Transverse colon (tissue), 4 donors: ENCODE measurements at places on chromosomes 1 and 21.
A peak's percentile ranks its signal among the peaks of the same experiment; 100 is the strongest.

DNA sequence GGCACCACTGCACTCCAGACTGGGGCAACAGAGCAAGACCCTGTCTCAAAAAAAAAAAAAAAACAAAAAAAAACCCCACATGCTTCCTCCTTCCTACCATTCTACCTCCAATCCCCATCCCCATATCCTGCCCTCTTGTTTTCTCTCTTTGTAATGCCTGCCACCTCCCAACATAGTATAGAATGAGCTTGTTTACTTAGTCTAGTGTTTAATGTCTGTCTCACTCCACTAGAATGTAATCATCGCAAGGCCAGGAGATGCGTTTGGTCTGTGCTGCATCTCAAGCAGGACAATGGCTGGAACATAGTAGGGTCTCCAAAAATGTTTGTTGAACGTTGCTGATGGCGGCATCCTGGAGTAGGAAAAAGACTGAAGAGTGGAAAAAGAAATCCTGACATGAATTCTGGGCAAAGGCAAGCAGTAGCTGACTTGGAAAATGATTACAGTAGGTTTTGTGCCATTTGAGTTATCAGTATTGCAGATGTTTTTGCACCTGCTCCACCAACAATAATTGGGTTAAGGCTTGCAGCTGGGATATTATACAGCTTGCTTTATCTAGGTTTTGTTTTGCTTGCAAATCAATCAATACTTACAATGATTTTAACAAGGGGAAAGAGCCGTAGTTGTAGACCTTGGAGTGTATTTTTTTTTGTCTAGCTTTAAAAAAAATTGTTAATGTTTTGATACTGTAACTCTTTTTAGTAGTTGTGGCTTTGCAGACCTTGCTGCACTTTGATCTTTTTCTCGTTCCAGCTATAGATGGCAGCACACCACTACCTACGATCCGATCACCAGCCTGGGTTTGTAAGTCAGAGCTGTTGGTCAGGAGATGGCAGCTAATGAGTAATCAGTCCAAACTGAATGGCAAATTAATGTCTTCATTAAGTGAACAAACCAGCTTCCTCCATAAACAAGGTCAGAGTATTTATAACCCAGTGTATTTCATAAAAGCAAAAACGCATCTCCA is 62.4 kb downstream of the BACH1 start:
- H3K4me1 ChIP-seq, result no peaks in the 10 kb centered on the region
- DNase-seq, result no peak
- H3K27me3 ChIP-seq, result no peaks in the 10 kb centered on the region
- H3K36me3 ChIP-seq, result no peaks in the 10 kb centered on the region

DNA sequence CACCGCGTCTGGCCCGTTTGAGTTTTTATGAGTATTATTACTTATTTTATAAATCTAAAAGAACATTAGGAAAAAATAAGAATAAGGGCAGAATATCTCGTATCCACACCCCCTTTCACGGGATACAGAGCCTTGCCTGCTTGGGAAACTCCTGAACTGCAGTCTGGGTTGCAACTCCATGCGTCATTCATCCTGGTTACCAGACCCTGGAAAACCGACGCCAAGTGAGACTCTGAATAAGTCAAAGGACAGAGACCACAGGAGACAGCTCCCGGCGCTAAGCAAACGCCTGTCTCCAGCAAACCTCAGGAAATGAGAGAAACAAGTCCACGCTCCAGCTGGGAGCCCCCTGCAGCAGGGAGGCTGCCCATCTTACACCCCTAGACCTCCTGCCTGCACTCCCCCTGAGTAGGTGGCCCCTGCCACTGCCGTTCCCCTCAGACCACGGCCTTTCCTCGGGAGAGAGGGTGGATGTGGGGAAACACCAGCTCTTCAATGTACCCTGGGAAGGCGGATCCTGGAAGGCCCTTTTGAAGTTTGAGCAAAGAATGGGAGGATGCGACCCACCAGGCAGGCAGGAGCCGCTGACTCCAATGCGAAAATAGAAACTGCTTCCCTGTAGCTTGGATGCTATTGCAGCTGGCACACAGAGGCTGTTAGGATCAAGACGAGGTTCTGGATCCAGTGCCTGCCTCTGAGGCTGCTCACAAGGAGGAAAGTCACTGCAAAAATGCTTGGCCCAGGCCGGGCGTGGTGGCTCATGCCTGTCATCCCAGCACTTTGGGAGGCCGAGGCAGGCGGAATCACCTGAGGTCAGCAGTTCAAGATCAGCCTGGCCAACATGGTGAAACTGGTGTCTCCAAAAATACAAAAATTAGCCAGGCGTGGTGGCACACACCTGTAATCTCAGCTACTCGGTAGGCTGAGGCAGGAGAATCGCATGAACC is 37.7 kb upstream of the GPR157 start:
- H3K4me3 ChIP-seq, result no peak overlapping the region
- no peaks in the 10 kb centered on the region for H3K36me3 ChIP-seq
- H3K4me1 ChIP-seq, result peaks cover 29% of the 10 kb centered on the region
- no peak for DNase-seq

DNA sequence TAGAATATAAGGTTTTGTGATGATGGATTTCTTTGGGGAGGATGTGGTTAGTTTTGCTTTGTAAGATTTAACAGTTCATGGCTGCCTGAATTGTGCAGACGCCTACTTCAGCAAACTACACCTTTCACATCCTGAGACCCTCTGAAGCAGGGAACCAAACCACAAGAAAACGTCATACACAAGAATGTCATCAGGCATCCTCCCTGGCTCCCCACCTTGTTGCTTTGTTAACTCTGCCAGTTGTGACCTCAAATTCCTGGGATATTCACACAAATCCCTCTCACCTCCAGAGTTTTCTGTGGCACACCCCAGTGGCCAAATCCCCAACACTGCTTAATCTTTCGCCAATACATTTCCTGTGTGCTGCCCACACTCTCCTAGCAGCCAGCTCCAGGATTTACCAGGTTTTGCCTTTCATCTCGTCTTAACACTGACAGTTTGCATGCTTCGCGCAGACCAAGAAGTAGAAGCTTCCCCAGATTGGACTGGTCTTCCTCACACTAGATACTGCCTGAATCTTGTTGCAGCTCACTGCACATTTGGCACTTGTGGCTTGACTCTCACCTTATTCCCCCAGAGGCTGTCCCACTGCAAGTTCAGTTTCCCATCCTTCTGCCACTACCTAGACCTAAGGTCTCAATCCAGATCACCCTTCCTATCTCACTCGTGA is 51.1 kb upstream of the CTTNBP2NL start:
- no peaks in the 10 kb centered on the region for H3K4me1 ChIP-seq
- peaks cover 5% of the 10 kb centered on the region for H3K27me3 ChIP-seq
- DNase-seq, result no peak
- H3K4me3 ChIP-seq, result no peak overlapping the region
- H3K36me3 ChIP-seq, result no peaks in the 10 kb centered on the region

DNA sequence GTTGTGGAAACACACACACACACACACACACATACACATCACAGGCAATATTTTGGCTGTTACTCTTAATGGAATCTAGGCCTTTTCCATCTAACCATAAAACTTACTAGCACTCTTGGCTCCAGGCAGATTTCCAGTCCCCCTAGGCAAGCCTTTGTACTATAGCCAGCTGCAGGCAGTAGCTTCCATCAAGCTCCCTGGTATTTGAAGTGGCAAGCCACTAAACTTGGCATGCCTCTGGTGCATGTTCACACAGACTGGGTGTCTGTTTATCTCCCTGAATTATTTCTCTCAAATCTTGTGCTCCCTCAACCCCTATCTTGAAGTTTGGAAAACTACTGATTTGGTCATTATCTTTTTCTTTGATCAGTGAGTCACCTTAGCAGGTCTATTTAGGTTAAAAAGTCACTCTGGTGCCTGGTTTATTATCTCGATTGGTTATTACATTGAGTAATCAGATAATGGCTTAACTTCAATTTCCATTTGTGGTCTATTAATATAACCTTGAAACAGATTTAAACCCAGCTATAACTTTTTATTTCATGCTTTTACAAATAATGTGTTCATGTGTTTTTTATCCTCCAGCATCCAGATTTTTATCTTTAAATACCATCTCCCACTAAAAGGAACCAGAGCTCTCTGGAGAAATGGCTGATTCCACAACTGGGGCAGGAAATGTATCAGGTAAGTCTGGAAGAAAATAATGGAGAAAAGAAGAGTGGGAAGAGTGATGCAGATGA is 2.7 kb upstream of the RBM15 start:
- peak; percentile 27 for DNase-seq
- H3K4me1 ChIP-seq, result peaks cover 53% of the 10 kb centered on the region
- H3K36me3 ChIP-seq, result no peaks in the 10 kb centered on the region

GRCh38 chr1:45260244-45260643 is 53.8 kb upstream of the ZSWIM5 start:
- no peak for DNase-seq
- H3K36me3 ChIP-seq, result no peaks in the 10 kb centered on the region
- H3K27ac ChIP-seq, result no peak overlapping the region

GRCh38 chr1:27554293-27554692 is 49.7 kb downstream of the AHDC1 start:
- peaks cover 44% of the 10 kb centered on the region for H3K4me1 ChIP-seq
- H3K36me3 ChIP-seq, result peaks cover 16% of the 10 kb centered on the region
- peak overlapping the region; percentile 89 for H3K27ac ChIP-seq
- no peaks in the 10 kb centered on the region for H3K27me3 ChIP-seq
- DNase-seq, result no peak
- H3K4me3 ChIP-seq, result no peak overlapping the region

- H3K27ac ChIP-seq, result no peak overlapping the region
- H3K27me3 ChIP-seq, result no peaks in the 10 kb centered on the region
- no peaks in the 10 kb centered on the region for H3K36me3 ChIP-seq
- DNase-seq, result no peak
- no peak overlapping the region for H3K4me3 ChIP-seq
Measured at GRCh38 chr21:30463713-30464112, 16.5 kb downstream of the KRTAP19-1 start.

DNA sequence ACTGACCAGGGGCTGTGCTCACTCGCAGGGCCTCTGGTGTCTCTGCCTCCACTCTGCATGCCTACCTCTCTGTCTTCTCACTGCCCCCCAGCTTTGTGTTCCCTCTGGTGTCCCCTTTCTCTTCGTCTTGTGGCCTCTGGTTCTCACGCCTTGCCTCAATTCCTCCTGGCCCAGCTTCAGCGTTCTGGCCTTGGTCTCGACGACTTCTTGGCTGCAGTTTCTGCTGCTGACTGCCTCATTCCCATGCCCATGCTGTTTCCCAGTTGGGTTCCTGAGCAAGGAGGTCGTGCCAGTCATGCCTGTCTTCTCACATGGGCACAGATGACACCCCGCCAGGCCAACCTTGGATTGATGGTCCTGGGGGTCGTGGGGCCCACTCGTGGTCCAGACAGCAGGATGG is 423.0 kb upstream of the VAMP3 start:
- H3K4me1 ChIP-seq, result peaks cover 4% of the 10 kb centered on the region
- no peak overlapping the region for H3K4me3 ChIP-seq
- H3K27me3 ChIP-seq, result no peaks in the 10 kb centered on the region
- no peak overlapping the region for H3K27ac ChIP-seq
- no peak for DNase-seq
- no peaks in the 10 kb centered on the region for H3K36me3 ChIP-seq

- peaks cover 12% of the 10 kb centered on the region for H3K4me1 ChIP-seq
- DNase-seq, result peak; percentile 63
- no peak overlapping the region for H3K27ac ChIP-seq
- H3K4me3 ChIP-seq, result no peak overlapping the region
- peaks cover 62% of the 10 kb centered on the region for H3K27me3 ChIP-seq
Measured at GRCh38 chr1:2534687-2535441, 4.8 kb upstream of the HES5 start.
